Cerebellar cortex (tissue), 1 donor: ENCODE measurements at places on chromosomes 13 and 19.
A peak's percentile ranks its signal among the peaks of the same experiment; 100 is the strongest.

DNA sequence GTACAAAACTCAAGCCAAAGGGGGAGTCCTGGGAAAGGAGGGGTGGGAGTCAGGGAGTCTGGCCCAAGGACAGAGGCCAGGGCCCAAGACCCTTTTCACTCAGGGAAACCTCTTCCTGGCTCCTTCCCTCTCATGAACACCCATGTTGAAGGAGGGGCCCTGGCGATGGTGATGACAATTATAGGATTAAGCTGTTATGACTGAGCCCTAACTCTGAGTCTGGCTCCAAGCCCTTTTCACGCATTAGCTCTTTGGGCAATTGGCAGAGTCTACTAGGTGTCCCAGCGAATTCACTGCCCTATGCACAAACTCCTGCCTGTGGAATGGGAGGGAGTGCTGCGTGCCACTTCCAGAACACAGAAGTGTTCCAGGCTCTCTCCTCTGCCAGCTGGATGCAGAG, 20.7 kb downstream of the ZNF575 start:
- no peak for DNase-seq

DNA sequence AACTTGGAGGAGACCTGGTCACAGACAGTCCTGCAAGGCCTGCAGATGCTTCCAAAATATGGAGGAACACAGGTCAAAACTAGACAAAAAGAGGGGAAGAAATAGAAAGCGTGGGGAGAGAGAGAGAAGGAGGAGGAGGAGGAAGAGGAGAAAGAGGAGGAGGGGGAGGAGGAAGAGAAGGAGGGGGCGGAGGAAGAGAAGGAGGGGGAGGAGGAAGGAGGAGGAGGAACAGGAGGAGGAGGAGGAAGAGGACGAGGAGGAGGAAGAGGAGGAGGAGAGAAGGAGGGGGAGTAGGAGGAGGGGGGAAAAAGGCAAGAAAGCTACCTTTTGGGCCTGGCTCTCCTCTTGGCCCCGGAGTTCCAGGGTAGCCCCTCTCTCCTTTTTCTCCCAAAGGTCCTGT, 105.8 kb downstream of the COL4A1 start:
- DNase-seq, result no peak

DNA sequence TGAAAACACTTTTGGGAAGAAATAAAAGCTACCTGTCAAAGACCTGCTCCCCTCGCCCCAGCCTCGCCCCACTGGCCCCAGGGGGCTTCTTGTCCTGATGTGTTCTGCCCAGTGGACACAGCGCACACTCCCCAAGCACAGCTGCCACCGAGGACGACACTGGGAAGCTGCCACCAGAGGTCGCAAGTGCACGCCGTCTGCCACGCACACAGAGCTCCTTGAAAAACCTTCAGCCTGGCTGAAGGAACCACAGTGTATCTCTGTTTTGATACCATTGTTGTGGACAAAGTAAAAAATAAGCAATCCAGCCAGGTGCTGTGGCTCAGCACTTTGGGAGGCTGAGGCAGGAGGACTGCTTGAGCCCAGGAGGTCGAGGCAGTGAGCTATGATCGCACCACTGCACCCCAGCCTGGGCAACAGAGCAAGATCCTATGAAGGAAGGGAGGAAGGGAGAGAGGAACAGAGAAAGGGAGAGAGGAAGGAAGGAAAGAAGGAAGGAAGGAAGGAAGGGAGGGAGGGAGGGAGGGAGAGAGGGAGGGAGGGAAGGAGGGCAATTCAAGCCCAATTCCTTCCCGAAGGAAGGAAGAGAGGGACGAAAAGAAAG, 57.3 kb downstream of the CEBPG start:
- peak; percentile 81 for DNase-seq

DNA sequence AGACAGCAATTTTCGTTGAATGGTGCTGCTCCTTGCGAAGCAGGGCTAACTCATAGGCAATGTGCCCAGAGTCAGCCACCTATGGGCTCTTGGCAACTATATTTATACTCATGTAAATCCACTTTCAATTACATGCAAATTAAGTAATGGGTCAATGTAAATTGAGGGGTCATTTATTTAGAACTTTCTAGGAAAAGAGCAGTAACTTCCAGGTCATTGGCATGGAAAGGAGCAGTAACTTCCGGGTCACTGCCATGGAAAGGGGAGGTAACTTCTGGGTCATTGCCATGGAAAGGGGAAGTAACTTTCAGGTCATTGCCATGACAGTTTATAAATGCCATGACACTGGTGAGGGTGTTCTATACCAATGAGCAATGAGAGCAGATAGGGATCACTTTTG, 11.6 kb downstream of the KLK4 start:
- DNase-seq, result no peak

- peak; percentile 14 for DNase-seq
Observed at GRCh38 chr19:44582581-44583265, 30.6 kb upstream of the IGSF23 start.

GRCh38 chr19:3698974-3699740, 1.1 kb downstream of the PIP5K1C start:
- peak; percentile 75 for DNase-seq

GRCh38 chr13:79392882-79393563, 13.0 kb downstream of the RBM26 start:
- DNase-seq, result peak; percentile 51

GRCh38 chr13:96762876-96763275, 231.4 kb downstream of the OXGR1 start:
- no peak for DNase-seq

GRCh38 chr19:10433131-10433536, 12.8 kb downstream of the PDE4A start:
- no peak for DNase-seq

GRCh38 chr13:45132369-45133064, 12.2 kb downstream of the GTF2F2 start:
- DNase-seq, result no peak

- no peak for DNase-seq
Observed at GRCh38 chr19:44113784-44114390, 688 bp downstream of the ZNF225 start.

GRCh38 chr13:84096216-84096615, 213.9 kb upstream of the SLITRK1 start:
- DNase-seq, result no peak

- peak; percentile 72 for DNase-seq
Observed at GRCh38 chr19:9865732-9866501, 30.8 kb downstream of the PIN1 start.

- DNase-seq, result no peak
Observed at GRCh38 chr13:39313721-39314120, 275.5 kb downstream of the NHLRC3 start.

DNA sequence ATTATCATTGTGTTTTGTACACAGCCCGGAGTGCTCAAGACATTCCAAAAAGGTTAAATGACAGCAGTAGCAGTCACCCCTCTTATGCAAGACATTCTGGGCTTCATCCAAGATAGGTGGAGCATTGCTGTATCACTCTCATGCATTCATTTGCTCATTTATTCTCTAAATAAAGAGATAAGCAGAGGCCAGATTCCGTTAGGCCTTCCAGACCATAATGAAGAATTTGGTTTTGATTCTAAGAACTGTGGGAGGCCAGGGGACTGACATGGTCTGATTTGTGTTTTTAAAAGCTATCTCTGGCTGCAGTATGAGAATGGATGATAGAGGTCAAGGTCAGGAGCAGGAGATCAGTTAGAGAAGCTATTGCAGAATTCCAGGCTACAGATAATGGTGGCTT, 145.8 kb downstream of the KCNRG start:
- no peak for DNase-seq

DNA sequence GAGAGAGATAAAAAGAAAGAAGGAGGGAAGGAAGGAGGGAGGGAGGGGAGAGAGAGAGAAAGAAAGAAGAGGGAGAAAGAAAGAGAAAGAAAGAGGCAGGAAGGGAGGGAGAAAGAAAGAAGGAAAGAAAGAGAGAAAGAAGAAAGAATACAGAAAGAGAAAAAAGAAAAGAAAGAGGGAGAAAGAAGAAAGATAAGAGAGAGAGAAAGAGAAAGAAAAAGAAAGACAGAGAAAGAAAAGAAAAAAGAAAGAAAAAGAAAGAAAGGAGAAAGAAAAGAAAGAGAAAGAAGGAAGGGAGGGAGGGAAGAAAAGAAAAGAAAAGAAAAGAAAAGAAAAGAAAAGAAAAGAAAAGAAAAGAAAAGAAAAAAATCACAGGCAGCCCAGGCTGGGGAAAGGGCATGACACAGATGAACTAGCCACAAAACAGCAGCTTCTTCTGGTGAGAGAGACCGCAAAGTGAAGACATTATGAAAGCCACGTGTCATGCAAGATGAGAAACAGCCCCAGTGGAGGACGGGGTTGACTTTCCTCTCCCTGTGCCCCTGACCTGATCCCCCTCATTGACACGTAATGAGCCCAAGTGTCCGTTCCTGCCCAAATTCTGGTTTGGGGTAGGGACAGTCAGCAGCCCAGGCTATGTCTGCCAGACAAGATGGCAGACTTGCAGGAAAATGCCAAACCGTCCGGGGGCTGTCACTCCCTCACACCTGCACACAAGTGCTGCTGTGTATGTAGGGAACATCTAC, 102.1 kb downstream of the INSR start:
- DNase-seq, result no peak

- DNase-seq, result peak; percentile 49
Observed at GRCh38 chr19:48997972-48998371, 4.3 kb downstream of the RUVBL2 start.

- DNase-seq, result no peak
Observed at GRCh38 chr13:28864544-28864943, 44.4 kb downstream of the MTUS2 start.

- no peak for DNase-seq
Observed at GRCh38 chr13:95479731-95480130, 72.8 kb upstream of the CLDN10 start.

DNA sequence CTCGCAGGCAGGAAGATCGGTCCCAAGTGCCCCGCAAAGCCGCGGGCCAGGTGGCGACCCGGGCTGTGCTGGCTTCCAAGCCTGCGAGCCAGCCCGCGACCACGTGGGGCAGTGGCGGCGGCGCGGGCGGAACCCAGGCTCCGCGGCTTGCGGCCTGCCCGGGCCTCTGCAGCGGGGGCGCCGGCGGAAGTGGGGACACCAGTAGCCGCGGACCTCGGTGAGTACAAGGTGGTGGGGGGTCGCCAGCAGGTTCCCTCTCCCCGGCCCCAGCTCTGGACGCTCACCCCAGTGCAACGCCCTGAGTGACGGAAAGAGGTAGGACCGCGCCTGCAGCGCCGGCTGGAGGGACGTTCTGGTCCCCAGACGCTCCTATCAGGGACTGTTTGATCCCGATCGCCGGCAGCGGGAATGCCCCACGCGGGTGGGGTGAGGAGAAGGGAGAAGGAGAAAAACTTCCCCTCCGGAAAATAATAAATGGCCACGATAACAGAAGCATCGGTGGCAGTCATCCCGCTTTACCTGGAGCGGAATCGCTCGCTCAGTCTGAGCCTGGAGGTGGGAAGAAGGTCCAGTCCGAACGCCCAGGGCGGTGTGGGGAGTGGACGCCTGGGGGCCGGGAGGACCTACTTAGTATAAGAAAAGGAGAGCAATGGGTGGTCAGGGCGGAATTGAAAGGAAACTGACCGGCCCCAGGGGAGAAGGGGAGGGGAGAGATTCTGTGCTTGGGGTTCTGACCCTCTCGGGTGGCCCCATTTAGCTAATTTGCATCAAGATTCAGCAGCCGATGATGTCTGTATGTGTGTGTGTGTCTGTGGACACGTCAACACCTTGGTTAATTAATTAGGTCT, at the start of gene GEMIN7:
Gene GEMIN7 (plus strand): TSS at position 198 of the 848 bp plus-strand sequence. CDS start 10,855 bp downstream, outside the sequence.
- DNase-seq, result peak; percentile 69

DNA sequence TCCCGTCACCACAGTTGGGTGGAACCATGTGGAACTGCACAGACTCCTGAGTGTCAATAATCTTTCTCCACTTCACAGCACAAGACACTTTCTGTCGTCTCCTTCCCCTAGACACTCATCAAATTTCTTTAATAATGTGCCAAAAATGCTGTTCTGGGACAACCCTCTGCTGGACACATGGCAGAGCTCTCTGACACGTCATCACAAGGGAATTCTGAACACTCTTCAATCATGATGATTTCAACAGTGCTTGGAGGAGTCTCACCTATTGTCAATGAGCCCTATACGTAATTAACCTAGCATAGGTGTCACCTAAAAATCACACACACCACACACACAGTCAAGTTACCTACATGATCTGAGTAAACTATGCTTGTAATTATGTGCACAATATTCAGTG, 141.3 kb downstream of the STOML3 start:
- DNase-seq, result no peak

GRCh38 chr19:33132425-33132824, 511 bp downstream of the WDR88 start:
- DNase-seq, result no peak

- DNase-seq, result no peak
Observed at GRCh38 chr19:52226652-52227051, 36.8 kb downstream of the PPP2R1A start.

GRCh38 chr13:40232311-40233040, 434.0 kb downstream of the FOXO1 start:
- no peak for DNase-seq

DNA sequence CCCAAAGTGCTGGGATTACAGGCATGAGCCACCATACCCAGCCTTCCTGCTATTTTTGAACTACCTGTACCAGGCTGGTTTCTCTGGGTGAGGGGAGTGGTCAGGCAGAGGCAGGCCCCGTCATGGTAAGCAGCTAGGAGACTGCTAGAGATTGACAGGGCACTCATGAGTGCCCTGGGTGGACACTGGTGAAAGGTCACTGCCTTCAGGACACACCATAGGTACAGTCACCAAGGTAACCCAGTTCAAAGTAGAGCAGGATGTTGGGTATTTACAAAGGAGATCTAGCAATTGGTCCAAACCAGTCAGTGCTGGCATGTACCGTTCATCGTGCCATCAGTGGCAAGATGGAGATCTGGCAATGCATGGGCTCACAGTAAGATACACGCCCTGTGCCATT, 25.5 kb downstream of the DPRX start:
- no peak for DNase-seq

DNA sequence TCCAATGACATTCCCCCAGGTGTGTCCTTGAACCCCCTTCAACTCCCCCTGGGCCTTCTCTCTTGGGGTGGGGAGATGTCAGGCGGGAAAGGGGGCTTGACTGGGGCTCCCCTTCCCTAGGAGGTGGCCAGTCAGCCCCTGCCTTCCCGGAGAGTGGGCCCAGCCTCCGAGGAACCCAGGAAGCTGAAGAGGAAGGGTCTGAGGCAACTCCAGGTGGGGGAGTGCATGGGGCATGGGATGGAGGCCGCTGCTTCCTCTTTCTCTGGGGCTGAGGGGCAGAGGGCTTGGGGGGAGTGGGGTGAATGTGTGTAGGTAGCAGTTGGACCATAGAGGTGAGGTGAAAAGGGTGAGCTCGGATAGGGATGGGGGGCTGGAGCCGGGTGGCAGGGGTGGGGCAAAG, 2.7 kb upstream of the INAFM1 start:
- DNase-seq, result no peak

DNA sequence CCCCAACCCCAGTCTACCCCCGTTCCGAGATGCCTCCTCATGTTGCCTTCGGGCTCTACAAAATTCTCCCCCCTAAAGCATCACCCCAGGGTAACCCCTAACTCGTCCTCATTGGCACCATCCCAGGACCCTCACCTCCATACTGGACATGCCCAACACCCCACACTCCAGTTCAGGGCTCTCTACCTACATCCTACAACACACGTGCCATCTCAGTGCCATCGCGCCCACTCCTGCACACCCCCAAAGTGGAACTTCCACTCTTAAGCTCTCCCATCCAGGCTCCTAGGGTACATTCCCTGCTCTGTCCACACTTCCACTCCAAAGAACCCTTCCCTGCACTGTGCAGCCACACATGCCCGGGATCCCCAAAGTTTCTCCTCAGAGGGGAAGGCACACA, 827 bp upstream of the FKRP start:
- no peak for DNase-seq
